ENCODE measurements at places on chromosomes 4 and X.
A peak's percentile ranks its signal among the peaks of the same experiment; 100 is the strongest.

GRCh38 chr4:78205591-78205990, 148.5 kb downstream of the FRAS1 start:
- DNase-seq = no peak

DNA sequence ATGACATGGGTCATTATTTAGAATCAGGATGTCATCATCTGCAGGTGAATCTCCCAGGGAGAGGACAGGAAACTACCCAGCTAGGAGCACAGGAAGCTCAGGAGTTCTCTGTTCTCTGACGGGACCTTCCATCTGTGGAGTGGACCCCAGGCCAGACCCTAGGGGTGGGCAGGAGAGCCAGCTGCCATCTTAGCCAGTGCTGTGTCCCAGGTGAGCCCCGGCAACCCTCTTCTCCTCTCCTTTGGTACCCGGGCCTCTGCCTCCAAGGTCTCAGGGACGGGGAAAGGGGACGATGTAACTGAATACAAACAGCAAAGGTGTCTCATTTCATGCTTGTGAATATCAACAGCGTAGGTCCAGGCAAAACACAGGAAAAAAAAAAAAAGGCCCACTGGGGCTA, 48.5 kb downstream of the C4orf50 start:
- no peak for DNase-seq

- no peak for DNase-seq
These were observed 98.1 kb downstream of the MMRN1 start for GRCh38 chr4:89992744-89993143.

DNA sequence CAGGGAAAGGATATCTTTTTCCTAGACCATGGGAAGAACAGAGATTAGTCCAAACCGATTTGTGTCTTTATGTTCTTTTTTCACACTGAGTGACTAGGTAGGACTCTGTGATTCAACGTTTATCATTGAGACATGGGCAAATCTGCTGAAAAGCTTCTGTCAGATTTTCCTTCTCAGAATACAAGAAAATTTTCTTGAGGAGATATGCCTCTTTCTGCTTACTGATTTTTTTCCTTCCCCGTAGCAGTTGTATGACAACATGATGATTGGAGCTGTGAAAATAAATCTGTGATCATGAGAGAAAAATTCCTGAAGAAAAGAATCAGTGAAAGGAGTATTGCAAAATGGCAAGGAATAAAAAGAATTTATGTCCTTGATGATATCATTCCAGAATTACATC, 130.6 kb upstream of the FAT4 start:
- DNase-seq = no peak

DNA sequence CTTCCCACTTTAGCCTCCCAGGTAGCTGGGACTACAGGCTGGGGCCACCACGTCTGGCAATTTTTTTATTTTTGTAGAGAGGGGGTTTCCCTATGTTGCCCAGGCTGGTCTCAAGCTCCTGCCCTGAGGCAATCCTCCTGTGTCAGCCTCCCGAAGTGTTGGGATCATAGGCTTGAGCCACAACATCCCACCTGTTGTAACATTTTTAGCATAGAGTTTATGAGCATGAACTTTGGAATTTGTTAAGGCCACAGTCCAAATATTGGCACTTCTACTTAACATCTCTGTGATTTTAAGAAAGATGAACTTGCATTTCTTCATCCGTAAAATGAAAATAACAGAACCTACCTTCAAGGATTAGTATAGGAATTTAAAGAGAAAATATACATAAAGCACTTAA, 445.6 kb downstream of the IQCM start:
- no peak for DNase-seq

GRCh38 chr4:47913861-47914219, 543 bp downstream of the NFXL1 start:
- peak; percentile 55 for DNase-seq

DNA sequence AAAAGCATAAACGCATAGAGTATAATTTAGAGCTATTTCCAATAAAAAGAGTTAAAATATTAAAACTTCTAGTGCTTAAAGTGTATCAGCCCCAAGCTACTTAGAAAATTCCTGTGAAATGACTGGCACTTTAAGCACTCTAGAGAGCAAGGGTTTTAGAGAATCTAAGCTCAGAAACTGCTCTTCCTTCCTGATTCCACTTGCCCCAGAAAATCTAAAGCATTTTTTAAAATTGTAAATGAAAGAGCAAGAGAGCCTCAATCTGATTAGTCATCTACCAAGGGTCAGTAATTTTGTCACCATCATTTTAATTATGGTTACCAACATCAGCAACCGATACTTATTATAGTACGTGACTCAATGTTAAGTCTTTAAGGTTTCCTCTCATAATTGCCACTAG, 25.0 kb downstream of the CTPS2 start:
- no peak for DNase-seq

GRCh38 chr4:19614171-19614570, 637.5 kb upstream of the SLIT2 start:
- DNase-seq = no peak

GRCh38 chr4:57191523-57192034, 81.4 kb upstream of the IGFBP7 start:
- no peak for DNase-seq

DNA sequence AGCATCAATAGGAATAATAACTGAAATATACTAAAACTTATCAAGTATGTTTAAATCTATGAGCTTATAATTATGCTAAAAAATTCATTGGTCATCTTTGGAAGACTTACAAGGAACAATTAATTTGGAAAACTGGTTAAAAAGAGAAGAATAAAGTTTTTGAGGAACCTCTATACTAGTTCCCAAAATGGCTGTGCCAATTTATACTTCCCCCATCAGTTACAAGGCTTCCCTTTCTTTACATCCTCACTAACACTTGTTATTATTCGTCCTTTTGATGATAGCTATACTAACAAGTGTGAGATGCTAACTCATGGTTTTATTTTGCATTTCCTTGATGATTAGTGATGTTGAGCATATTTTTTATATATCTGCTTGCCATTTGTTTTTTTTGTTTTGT, 17.1 kb downstream of the OGT start:
- no peak for DNase-seq

GRCh38 chr4:12852338-12853307, 631.5 kb downstream of the RAB28 start:
- no peak for DNase-seq

DNA sequence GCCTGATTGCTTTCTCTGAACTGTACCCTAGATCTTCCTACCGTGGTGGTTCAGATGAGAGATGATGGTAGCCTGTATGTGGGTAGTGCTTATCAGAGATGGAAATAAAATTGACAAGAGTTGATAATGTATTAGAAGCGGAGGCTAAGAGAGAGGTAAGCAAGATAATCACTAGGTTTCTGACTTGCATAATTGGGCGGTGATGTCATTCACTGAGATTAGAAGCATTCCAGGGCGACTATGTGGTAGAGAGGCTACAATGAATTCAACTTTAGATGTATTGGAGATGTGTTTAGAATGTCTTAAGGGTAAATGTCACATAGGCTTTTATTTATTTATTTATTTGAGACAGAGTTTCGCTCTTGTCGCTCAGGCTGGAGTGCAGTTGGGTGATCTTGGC, 415 bp upstream of the TENM3 start:
- DNase-seq = no peak

DNA sequence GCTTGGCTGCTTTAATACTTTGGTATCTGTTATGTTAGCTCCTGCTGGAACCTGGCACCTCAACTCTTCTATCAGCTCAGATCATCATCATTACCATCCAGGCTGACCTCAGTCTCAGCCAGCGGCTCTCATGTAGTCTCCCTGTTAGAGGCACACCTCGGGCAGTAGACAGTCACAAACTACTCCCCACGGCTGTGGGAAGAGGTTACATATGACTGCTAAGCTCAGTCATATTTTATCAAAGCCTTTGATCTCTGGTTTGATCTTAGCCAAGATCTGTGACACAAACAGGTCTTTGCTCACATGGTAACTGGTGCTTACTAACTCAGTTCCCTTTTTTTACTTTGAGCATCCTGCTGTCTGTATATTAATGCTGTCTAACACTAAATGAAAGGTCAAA, 384.9 kb downstream of the CENPC start:
- no peak for DNase-seq

Measured in activated naive CD4-positive, alpha-beta T cell treated with anti-CD3 and anti-CD28 coated beads, Interleukin-2, amount 10 ng/mL, durations not matched to agents 7 days and 5 days (primary cell).